Dorsolateral prefrontal cortex (tissue), 122 donors: ENCODE measurements at places on chromosomes 2 and 18.

DNA sequence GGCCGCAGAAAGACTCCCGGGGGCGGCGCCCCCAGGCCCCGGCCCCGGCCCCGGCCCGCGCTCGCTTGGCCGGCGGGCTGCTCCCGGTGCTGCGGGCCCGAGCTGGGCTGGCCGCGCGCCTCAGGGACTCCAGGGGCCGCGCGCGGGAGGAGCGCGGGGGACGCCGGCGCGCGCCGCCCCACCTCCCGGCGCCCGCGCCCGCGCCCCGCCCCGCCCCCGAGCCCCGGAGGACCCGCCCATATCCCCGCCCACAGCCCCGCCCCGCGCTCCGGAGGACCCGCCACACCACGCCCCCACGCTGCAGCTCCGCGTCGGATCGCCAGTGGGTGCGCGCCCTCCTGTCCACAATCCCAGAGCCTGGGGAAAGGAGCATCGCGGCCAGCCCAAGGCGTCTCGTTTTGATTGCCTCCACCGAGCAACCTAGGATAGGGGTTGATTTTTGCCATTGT is at the start of gene PARD6G:
Gene PARD6G, minus strand, starts transcription at position 122 of the 449 bp plus-strand sequence. CDS start 166 bp downstream, outside the sequence.
- peak; percentile 89 for DNase-seq

DNA sequence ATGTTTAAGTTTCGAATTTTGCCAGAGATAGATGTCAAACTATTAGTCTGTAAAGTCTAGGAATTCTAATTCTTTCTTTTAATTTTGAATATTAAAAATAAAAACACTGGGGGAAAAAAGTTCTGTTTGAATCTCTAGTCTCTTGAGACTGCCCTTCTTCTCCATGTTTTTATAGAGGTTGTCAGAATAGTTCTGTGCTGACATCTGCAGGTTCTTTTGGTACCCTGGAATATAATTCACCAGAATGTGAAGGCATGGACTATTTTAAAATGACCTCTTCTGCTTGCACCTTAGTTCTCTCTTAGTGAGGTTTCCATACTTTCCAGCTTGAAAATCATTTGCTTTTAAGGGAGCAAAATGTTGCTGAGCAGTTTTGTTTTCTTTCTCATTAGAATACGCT is 121.0 kb upstream of the MSTN start:
- no peak for DNase-seq

DNA sequence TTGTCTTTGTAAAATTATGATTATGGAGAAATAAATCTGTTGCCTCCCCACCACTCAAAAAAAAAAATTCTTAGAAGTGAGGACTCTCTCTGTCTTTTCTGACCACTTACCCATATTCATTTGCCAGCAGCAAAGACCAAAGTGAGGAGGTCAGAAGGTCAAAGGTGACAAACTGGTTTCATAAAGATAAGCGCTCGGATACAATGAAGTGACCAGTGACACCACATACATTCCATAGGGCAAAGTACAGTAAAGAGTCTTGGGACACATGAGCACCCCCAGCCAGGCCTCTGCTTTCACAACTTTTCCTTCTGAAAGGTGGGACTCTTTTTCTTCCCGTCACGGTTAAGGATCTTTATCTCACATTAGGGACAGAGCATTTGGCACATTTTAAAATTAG is 75.9 kb upstream of the TCF4 start:
- DNase-seq: no peak

GRCh38 chr2:210207929-210208328 is 17.3 kb downstream of the ACADL start:
- no peak for DNase-seq

- DNase-seq: no peak
These were observed 46.2 kb downstream of the MEIS1 start for GRCh38 chr2:66481100-66481549.

GRCh38 chr18:23714576-23714975 is 25.3 kb downstream of the LAMA3 start:
- no peak for DNase-seq

DNA sequence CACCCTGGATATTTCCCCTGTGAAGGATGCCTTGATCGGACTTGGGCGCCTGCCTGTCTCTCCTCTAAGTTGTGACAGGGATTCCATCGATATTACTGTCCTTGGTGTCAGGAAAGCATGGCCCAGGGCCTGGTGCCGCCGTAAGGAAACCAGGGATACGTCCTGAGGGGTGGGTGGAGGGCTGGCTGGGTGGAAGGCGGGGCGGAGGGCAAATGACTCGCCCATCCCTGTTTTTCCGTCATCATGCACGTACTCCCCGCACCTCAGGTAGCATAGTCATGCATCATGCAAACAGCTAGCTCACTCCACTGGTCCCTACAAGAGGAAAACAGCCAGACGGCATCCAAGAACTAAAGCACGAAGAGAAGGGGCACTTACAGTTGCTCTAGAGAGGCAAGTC is 57.1 kb downstream of the PXDN start:
- no peak for DNase-seq

GRCh38 chr2:205865905-205866441 is 183.7 kb downstream of the NRP2 start:
- no peak for DNase-seq

DNA sequence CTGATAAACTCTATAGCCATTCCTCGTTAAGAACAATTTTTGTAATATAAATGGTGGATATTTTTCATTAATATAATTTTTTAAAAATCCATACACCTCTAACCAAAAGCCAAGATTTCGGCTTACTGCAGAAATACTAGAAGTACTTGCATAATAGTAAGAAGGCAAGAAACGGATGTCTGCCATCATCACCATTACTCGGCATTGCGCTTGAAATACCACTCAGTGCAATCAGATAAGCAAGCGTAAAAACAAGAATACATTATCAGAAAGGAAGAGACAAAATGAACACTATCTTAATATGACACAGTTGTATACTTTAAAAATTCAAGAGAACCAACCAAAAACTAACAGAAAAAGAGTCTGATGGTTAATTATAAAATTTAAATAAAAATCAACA is 15.2 kb upstream of the BOLA3 start:
- no peak for DNase-seq

DNA sequence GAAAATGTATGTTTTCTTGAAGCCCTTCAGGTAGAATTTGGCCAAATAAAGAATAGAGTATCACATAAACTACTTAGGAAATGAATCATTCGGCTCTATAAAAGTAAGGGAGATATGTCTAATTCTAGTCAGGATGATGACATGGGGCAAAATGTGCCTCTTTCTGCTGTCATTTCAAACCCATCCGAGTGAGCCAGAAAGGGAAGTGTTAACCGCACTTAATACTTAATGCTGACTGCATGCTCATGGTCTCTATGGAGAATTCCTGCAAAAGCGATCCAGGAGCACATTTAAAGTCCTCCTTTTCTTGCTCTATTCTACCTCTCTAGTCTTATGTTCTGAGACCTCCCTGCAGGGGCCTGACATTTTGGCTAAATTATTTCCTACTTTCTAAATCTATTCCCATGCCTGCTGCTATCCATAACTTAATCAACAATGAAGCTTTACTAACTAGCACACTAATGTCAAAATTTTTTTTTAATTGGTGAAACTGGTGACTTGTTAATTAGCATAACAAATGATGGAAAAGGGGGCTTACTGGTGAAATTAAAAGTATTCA is 127.4 kb downstream of the CDC42EP3 start:
- no peak for DNase-seq

DNA sequence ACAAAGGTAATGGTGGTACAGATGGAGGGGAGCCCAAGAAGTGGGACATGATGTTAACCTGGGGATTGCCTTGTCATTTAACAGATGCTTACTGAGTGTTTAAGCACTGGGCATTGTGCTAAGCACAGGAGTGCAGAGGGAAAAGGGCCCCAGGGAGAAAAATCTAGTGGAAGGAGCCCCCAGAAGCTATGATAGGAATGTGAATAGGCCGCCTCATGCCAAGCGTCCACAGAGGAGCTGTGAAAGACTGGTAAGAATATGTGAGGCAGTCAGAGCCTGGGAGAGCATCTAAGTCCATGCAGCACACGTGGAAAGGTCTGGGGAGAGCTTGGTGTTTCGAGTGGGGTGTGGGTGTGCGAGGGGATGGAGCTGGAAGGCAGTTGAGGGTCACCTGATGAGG is 5.5 kb downstream of the ZNF532 start:
- DNase-seq: no peak

- DNase-seq: no peak
These were observed 60.8 kb upstream of the CCDC195 start for GRCh38 chr2:224776795-224777558.

DNA sequence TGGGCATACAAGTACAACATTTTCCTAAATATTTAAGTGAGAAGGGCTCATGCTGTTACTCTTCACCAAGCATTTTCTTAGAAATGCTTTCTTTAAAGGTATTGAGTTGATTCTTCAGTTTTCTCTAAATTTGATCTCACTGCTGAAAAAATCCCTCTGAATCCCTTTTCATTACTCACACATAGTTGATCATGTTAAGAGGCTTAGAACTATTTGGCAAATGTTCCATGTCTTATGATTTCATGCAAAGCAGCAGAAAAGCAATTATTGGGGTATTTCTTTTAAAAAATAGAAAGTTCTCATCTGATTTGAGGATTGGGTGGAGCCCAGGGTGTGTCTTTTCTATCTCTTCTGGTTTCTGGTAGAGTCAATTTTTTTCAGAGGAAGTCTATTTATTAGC is 1079.8 kb upstream of the ZEB2 start:
- DNase-seq: no peak

GRCh38 chr18:72895548-72895947 is 27.8 kb upstream of the NETO1 start:
- no peak for DNase-seq

DNA sequence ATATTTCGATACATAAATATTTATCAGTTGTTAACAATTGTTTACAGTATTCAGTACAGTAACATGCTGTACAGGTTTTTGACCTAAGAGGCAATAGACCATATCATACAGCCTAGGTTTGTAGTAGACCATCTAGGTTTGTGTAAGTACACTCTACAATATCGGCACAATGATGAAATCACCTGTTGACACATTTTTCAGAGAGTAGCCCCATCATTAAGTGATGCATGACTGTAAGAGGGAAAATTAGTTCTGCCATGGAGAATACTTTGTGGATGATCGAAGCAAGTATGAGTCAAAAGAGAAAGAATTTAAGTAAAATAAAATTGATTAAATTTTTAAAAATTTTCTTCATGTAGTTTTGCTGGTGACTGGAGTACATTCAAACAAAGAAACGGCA is 32.6 kb downstream of the VIT start:
- no peak for DNase-seq

DNA sequence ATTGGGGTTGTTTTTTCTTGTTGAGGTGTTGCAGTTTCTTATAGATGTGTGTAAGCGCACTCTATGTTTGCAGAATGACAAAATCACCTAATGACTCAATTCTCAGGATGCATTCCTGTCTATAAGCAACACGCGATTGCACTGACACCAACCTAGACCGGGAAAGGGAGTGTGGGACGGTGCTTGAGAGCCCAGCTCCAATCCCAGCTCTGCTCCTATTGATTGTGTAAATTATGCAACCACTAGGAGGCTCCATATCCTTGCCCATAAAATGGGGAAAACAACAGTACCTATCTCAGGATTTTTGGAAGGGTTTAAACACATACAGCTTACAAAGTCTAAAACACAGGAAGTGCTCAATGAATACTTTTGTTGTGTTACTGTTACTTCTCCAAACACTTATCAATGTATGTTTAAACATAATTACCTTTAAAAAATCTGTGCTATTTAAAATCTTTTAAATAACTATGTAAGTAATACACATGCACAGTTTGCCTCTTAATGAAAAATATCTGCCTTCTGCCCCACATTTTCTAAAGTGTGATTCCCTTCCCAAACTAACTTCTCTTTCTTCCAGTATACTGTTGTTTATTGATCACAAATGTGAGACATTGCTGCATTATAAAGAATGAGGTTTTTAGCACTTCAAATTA is 132.5 kb downstream of the SPHKAP start:
- peak; percentile 16 for DNase-seq

DNA sequence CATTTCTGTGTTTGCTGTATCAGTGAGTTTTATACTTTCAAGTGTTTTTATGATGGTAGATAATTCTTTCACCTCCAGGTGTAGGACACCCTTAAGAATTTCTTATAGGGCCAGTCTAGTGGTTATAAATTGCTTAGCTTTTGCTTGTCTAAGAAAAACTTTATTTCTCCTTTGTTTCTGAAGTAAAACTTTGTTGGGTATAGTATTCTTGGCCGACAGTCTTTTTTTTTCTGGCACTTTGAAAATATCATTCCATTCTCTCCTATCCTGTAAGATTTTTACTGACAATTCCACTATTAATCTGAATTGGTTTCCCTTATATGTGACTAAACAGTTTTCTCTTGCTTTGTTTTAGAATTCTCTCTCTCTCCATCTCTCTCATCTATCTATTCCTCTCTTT is 118.7 kb upstream of the LRRTM4 start:
- DNase-seq: no peak

DNA sequence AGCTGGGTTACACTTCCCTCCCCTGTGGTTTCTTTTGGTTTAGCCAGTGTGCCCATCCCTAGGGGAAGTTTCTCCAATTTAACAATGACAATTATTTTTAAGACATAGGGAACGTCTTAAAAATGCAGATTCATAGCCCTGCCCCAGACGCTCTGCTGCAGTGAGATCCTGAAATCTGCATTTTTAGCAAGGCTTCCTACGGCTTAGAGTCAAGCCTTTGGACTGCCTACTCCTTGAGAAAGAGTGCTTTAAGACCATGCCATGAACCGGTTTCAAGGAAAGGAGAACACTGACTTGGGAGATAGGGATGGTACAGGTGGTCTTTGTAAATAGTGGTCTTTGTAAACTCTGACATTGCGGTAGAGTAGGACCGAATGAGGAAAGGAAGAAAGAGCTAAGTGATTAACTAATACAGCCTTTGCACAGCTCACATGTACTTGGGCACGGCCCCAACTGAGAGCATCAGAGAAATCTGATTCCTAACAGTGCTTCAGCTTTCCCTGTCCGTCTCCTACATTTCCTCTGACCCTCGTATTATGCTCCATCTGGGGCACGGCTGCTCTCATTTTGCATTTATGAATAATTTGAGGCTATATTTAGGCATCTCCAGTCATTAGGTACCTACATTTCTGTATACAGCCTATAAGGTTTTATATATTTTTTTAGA is 217.6 kb upstream of the TANK start:
- DNase-seq: no peak

GRCh38 chr18:24072743-24073142 is 58.2 kb downstream of the TTC39C start:
- no peak for DNase-seq

- DNase-seq: no peak
These were observed 61.6 kb downstream of the MFSD6 start for GRCh38 chr2:190469771-190470170.

- no peak for DNase-seq
These were observed 174.6 kb downstream of the HAUS1 start for GRCh38 chr18:46278481-46279465.

GRCh38 chr18:46772357-46772756 is 15.5 kb upstream of the ST8SIA5 start:
- DNase-seq: no peak

- DNase-seq: no peak
These were observed 33.5 kb upstream of the RAB27B start for GRCh38 chr18:54794823-54795222.
